DMS79 (cell line): ENCODE measurements at places on chromosomes 16 and 17.
A peak's percentile ranks its signal among the peaks of the same experiment; 100 is the strongest.

DNA sequence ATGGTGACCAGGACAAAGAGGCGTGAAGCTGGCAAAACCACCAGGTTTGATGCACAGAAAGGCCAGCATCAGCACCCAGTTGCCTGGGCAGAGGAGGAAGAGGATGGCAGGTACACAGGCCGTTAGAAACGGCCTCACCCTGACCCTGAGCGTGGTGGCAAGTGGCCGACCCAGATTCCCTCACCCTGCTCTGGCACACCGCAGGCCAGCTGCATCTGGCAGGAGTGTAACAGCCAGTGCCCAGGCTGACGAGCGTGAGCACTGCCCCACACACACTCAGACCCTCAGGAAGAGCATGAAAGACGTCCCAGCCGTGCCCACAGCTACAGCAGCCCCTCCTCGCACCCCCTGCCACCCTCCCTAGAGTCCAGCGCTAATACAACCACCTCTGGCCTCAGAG, 82.0 kb downstream of the ANKRD11 start:
- DNase-seq: no peak

- no peak for DNase-seq
Measured at GRCh38 chr16:46614006-46614405, 7.2 kb downstream of the SHCBP1 start.

GRCh38 chr17:42519546-42520491, 16.2 kb upstream of the NAGLU start:
- DNase-seq: no peak

GRCh38 chr17:32904891-32905290, 23.1 kb upstream of the TMEM98 start:
- no peak for DNase-seq

GRCh38 chr17:31449111-31449510, 57.6 kb downstream of the RAB11FIP4 start:
- DNase-seq: no peak

DNA sequence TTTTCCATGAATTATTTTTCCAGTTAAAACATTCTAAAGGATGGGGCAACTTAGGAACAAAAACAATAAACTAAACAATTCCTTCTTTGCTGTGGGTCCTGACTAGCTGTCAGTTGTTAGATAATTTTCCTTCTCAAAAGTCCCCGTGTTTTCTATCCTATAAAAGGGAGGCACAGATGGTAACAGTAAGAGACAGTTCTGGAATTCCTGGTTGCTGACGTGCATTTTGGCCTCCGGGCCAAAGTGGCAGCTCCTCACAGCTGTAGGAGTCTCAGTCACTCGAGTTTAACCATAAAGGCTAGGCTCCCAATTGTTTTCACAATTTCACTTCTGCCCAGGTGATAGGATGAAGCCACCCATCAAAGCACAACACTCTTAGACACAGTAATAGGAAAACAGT, 77.0 kb upstream of the ZNF423 start:
- DNase-seq: no peak

GRCh38 chr17:81228834-81229665, 6.3 kb upstream of the CEP131 start:
- no peak for DNase-seq

GRCh38 chr16:58127033-58127556, 2.1 kb downstream of the CFAP20 start:
- no peak for DNase-seq

GRCh38 chr17:19714542-19715411, 1.6 kb downstream of the SLC47A2 start:
- peak; percentile 31 for DNase-seq

- DNase-seq: no peak
Measured at GRCh38 chr17:8015236-8015956, 13.0 kb downstream of the GUCY2D start.

DNA sequence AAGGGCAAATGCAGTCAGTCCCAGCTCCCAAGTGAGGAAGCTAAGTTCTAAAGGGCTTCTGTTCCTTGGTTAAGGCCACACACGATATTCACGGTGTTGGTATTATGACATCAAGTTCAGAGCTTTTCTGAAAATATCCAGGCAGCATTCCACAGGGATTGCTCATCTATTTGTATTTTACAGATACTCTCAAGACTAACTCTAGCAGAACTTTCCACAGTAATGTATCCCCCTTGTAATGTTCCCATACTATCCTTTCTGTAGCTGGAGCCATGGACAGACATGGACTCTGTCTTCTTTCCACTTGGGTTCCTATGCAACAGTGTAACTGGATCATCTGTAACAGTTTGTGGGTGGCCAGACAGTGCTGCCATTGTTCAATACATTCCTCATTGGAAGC, 13.5 kb downstream of the SDR42E1 start:
- DNase-seq: no peak

GRCh38 chr16:79628501-79628975, 28.0 kb upstream of the MAF start:
- no peak for DNase-seq

DNA sequence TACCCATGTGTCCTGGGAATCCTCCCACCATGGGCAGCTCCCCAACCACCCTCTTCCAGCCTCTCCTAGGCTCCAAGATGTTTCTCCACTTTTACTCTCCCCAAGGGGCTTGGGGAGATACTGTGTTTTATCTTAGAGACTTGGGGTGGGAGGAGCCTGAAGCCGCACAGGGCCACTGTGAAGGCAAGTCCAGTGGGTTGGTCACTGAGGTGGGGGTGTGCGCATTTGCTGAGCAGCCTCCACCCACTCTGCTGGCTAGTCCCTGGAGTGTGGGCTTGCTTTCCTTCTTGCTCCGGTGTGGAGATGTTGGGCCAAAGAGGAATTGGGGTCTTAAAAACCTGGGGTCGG, 4.1 kb upstream of the CLDN9 start:
- no peak for DNase-seq

- peak; percentile 41 for DNase-seq
Measured at GRCh38 chr16:57504001-57504400, 17.7 kb upstream of the DOK4 start.

DNA sequence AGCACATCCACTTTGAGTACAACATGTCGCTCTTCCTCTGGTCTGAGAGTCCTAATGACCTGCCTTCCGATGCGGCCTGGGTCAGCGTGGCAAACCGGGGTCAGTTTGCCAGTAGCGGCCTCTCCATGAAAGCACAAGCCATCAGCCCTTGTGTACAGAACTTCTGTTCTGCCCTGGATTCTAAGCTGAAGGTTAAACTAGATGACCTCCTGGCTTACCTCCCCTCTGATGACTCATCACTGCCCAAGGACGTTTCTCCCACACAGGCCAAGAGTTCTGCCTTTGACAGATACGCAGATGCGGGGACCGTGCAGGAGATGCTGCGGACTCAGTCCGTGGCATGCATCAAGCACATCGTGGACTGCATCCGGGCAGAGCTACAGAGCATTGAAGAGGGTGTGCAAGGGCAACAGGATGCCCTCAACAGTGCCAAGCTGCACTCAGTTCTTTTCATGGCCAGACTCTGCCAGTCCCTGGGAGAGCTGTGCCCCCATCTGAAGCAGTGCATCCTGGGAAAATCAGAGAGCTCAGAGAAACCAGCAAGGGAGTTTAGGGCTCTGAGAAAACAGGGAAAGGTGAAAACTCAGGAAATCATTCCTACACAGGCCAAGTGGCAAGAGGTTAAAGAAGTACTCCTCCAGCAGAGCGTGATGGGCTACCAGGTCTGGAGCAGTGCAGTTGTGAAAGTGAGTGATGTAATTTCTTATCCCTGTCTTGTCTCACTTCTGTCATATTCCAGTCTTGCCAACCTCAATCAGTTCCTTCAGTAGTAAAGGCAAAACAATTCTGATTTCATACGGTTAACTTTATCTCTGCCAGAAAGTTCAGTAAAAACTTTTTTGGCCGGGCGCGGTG, 8.6 kb downstream of the COG1 start:
- no peak for DNase-seq

- no peak for DNase-seq
Measured at GRCh38 chr17:48907713-48908046, 527 bp upstream of the UBE2Z start.

GRCh38 chr16:88516601-88517061, 53.6 kb upstream of the ZC3H18 start:
- no peak for DNase-seq

GRCh38 chr17:66711401-66711800, 123.5 kb upstream of the CACNG5 start:
- no peak for DNase-seq

- no peak for DNase-seq
Measured at GRCh38 chr17:38926293-38927070, 1.1 kb downstream of the LASP1NB start.

DNA sequence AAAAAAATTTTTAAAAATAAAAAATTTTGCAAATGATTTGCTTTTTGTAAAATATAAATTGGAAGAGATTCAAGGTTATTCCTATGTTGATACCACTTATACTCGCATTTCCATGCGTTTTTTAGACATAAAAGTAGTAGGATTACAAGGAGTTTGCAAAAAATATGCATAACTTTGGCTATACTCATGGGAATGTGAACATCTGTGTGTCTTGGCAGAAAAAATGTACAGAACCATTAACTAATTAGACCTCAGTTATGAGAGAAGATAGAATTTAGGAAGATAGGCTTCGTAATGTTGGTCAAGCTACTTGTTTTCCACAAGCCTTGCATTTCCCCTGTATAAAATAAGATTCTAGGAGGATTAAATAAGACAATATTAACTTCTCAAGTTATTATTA, 61.1 kb upstream of the VPS4A start:
- no peak for DNase-seq

- no peak for DNase-seq
Measured at GRCh38 chr16:75073545-75074303, 42.9 kb downstream of the LDHD start.

- DNase-seq: no peak
Measured at GRCh38 chr16:16915771-16916170, 536.8 kb downstream of the NPIPA7 start.

- DNase-seq: no peak
Measured at GRCh38 chr16:60611844-60612243, 1424.4 kb downstream of the CDH8 start.

DNA sequence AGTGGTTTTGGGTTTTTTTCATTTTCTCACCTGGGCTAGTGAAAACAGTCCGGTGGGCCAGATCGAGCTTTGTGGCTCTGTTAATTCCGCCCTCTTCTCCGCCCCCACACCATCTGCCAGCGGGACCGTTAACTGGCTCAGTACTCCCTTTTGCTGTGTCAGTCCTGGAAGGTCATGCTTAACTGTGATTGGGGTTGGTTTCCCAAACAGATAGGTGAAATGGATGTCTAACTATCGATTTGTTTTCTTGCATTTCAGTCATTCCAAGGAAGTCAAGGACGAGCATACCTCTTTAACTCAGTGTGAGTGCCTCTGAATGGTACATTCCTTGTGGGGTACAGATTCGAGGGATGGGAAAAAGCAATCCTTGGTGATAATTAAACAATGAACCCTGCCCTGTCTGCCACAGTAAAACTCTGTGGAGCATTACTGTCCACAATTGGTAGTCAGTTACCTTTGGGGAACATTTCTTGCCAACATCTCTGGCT, 56.7 kb downstream of the YPEL2 start:
- no peak for DNase-seq

GRCh38 chr17:10117581-10118001, 80.8 kb downstream of the GAS7 start:
- DNase-seq: no peak

DNA sequence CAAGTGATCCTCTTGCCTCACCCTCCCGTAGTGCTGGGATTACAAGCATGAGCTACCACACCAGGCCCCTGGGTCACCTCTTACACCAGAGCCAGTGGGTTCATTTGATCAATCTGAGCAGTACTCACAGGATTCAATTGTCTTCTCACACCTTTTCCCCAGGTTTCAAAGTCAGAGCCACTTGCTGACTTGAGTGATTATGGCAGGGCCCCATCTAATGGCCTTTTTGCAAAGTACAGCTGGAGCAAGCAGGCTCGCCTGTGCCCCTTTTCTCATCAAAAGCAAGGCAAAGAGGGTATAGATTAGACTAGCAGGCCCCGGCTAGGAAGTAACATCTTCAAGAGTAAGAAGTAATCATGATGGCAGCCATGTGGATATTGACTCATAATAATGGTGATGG, 114.8 kb upstream of the NOL11 start:
- no peak for DNase-seq

GRCh38 chr16:11613381-11614303, 26.9 kb upstream of the LITAF start:
- no peak for DNase-seq

DNA sequence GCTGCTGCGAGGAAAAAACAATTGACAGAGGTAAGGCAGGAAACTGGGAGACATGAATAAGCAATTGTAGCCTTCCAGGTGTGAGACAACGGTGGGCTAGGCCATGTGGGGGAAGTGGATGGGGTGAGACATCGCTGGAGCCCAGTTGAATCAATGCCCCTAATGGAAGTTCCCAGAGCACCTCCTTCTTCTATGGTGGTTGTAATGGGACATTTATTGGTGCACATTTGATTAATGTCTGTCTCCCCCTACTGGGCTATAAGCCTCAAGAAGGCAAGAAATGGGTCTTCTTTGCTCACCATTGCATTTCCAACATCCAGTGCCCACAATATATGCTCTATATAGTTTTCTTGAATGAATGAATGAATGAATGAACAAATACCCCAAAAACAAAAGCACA, 22.7 kb upstream of the CD300E start:
- no peak for DNase-seq

- DNase-seq: no peak
Measured at GRCh38 chr16:26382586-26382985, 684.1 kb upstream of the C16orf82 start.

DNA sequence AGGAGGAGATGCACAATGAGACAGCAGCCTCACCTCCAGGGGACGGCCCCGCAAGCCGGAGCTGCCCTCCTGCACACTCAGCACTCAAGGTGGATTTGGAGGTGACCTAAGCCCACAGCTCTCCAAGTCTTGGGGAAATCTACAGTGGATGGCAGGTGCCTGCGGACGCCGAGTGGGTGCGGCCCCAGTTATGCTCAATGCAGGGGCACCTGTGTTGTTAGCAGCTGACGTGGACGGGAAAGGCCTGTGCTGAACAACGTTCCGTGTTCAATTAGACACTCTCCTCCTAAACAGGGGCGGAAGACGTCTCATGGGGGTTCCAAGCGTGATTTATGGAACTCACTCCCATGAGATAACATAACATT, 22.0 kb upstream of the METRNL start:
- no peak for DNase-seq

DNA sequence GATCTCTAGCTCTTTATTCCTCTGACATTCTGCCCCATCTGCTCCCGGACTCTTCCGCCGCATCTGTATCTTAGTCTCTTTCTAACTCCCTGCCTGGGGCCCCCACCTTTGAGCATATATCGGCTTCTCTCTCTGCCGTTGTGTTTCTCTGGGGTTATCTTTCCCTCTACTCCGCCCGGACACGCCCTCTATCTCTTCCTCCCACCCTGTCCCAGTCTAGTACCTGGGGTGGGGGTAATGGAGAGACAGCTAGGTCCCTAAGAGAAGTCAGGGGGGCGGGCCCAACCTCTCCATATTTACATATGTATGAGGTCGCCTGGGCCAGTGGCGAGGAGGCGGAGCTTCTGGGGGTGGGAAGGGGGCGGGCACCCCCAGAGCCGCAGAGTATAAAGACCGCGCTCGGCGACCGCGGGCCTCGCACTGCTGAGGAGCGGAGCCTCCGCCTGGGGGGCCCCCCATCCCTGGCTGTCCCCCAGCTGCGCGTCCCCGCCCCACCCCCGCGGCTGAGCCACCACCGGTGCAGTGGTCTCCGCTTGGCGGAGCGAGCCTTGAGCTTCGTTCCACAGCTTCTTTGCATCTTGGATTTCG, at the start of gene ATP1B2:
TSS of gene ATP1B2 (plus strand) at position 418 of the 588 bp plus-strand sequence. CDS start 593 bp downstream, outside the sequence.
- peak; percentile 36 for DNase-seq

- DNase-seq: peak; percentile 17
Measured at GRCh38 chr17:57440522-57441269, 184.4 kb downstream of the MSI2 start.

GRCh38 chr17:77127735-77128361, 12.9 kb upstream of the SEC14L1 start:
- no peak for DNase-seq

- no peak for DNase-seq
Measured at GRCh38 chr17:21772321-21772720, 80.0 kb downstream of the KCNJ18 start.
